ENCODE measurements at places on chromosomes 13 and 19. TPM values are rescaled to one million over a fixed set of nuclear protein-coding genes. Genes with fewer than 3 reads are reported as not detected.
A peak's percentile ranks its signal among the peaks of the same experiment; 100 is the strongest.

DNA sequence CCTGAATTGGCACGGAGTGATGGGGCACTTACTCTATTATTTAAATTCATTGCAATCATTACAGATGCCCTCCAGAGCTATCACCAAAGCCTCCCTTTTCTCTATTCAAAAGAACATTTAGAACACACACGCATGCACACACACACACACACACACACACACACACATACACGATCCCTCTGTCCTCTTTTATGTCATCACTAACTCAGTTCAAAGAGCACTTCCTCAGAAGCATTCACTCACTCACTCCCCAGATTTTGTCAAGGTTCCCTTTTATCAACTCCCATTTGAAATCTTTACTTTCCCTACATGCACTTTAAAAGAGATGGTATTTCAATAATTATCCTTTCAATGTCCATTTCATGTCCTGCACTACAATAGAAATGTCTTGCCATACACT lies 22.4 kb upstream of the IGFL4 start:
- no peak for DNase-seq

- no peak for DNase-seq
Observed at GRCh38 chr19:1340681-1341469, 42.8 kb upstream of the NDUFS7 start.

GRCh38 chr19:46515879-46516350 lies 20.2 kb upstream of the PNMA8B start:
- DNase-seq, result peak; percentile 17

DNA sequence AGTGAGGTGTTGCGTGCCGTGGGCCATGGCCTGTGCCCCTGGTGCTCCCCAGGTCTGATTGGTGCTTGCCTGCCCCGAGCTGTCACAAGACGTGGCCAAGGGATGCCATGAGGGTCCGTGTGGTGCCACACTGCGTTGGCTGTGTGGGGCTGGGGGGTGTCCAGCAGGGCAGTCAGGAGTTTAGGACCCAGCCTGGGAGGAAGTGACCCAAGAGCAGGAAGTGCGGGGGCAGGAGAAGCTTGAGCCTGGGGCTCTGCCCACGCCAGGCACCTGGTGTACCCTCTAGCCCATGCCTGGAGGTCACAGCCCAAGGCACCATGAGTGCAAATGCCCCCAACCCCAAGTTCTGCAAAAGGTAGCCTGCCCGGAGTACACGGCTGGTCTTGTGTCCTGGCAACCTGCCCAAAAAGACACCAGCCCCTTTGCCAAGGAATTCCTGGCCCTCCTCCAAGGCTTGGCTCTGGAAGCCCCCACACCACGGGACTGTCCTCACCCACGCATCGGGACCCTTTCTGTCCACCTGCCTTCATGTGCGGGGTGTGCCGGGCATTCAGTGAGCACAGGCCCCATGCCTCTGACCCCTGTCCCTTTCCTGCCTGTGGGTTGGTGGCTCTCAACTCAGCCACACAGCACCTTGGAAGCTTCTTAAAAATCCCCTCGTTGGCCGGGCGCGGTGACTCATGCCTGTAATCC lies 24.9 kb downstream of the MPND start:
- peak; percentile 56 for DNase-seq

- DNase-seq, result no peak
Observed at GRCh38 chr19:50341091-50341564, 12.0 kb upstream of the KCNC3 start.

DNA sequence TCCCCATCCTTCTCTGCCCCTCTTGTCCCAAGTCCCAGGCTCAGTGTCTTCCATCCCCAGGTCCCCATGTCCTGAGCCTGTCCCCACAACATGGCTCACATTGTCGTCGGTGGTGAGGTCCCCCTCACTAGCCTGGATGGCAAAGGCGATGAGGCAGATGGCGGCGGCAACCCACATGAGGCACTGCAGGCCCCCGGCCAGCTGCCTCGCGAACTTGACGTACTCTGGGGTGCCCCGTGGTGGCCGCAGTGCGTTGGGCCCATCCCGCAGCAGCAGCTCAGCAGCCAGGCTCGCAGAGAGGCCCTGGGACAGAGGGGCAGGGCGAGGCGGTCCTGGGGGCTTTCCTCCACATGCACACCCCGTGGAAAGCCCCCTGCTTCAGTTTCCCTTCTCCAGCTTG lies 1.1 kb downstream of the ATP4A start:
- no peak for DNase-seq

DNA sequence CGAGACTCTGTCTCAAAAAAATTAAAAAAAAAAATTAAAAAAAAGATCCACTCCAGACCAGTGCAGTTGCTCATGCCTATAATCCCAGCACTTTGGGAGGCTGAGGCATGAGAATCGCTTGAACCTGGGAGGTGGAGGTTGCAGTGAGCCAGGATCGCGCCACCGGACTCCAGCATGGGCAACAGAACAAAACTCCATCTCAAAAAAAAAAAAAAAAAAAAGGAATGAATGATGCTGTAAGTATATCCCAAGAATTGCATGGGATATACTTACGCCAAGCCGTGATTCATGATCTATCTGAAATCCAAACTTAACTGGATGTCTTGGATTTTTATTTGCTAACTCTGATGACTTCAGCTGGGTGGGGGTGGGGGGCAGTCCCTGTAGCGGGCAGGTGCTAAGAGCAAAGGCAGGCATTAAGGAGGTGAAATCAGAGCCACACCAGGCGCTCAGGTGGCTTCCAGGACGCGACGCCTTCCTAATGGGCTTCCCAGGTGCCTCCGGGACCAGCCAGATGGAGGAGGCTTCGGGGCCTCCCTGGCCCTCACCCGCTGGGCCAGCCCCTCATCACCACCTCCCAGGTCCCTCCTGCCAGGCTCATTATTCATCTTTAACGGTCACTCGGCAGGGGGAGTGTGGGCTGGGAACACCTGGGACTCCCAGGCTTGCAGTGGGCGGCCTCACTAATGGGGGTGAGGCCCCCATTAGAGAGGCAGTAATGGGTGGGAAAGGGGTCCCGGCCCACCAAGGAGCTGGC lies 11.4 kb upstream of the FUT5 start:
- DNase-seq, result no peak

DNA sequence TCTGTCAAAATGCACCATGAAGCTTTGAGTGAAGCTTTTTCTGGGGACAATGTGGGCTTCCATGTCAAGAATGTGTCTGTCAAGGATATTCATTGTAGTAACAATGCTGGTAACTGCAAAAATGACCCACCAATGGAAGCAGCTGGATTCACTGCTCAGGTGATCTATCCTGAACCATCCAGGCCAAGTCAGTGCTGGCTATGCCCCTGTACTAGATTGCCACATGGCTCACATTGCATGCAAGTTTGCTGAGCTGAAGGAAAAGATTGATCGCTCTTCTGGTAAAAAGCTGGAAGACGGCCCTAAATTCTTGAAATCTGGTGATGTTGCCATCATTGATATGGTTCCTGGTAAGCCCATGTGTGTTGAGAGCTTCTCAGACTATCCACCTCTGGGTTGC lies 12.7 kb downstream of the GPR42 start:
- DNase-seq, result no peak

DNA sequence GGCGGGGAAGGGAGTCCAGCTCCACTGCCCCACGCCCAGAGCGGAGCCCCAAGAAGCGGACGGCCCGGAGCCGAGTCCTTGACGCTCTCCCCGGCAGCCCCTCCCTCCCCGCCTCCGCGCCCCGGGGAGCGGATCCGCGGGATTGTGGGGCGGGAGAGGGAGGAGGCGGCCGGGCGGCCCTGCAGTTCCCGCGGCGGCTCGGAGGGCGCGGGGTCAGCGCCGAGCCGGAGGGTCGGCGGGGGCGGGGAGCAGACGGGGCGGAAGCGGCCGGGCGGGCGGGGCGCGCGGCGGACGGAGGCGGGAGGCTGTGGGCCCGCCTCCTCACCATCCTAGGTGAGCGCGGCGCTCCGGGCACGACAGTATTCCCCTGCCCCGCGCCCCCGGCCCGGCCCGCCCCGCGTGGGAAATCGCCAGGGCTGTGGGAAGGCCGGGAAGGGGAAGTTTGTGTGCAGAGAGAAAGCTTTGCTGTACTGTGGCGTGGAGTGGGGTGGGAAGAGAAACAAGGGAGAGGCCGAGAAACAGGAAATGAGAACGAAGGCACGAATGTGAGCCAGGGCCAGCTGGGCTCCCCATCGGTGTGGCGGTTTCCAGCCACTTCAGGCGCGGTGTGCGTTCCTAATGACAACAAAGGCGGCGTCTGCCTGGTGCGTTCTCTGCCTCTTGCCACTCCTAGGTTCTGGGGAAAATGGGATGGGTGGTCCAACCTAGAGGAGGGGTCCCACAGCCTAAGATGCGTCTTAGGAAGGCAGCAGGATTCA lies 1.3 kb upstream of the KLF12 start:
- DNase-seq, result peak; percentile 46

DNA sequence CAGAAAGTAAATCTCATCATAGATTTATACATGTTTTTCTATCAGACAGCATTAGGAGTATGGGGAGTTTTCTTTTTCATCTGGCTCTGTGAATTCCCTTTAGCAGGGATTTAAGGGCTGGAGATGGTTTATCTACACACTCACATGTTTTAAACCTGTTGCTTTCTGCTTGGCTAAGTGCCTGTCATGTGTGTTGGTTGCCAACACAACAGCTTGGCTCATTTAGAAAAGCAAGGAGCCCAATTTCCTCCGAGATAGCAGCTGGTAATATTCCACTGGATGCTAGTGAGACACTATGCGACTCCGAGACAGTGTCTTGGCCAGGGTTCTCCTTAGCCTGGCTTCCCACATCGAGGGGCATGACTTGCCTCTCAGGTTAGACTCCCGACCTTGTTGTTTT lies 83.3 kb downstream of the KLF5 start:
- DNase-seq, result no peak

GRCh38 chr13:58579468-58579867 lies 947.9 kb downstream of the PCDH17 start:
- DNase-seq, result no peak

- DNase-seq, result no peak
Observed at GRCh38 chr19:13693889-13694288, 70.4 kb upstream of the MRI1 start.

DNA sequence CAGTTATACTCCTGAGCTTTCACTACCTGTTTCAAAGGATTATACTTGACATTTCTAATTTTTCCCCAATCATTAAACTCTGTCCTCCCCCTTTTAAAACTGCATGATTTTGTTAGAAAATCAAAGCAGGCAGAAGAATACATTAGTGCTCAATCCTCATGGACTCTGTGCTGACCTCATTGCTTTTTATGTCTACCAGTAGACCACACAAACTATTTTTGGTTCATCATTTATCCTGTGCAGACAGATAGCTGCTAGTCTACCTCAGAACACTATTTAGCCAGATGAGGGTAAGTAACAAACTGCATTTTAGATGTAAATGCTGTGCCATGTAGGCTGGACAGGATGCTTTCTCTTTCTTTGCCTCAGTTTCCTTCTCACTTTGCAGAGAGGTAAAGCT lies 235.9 kb downstream of the DCT start:
- no peak for DNase-seq

DNA sequence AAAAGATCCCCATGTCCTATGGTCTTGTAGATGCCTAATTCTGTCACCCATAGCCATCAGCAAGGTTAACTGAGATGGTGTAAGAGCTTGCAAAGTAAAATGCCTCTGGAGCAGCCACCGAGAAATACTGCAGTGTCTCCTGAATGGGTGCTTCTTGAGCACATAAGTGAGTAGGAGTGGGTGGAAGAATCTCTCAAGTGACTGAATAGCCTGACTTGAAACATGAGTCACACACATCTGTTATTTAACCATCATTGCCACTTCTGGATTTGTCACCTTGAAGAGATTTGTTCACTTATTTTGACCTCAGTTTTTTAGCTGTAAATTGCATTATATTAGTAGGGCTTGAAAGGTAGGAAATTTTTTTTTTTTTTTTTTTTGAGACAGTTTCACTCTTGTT lies 2.3 kb downstream of the ZNF714 start:
- peak; percentile 50 for DNase-seq

- DNase-seq, result no peak
Observed at GRCh38 chr13:91879360-91879759, 480.9 kb downstream of the GPC5 start.

- no peak for DNase-seq
Observed at GRCh38 chr19:46475986-46476385, 4.6 kb upstream of the PNMA8A start.

DNA sequence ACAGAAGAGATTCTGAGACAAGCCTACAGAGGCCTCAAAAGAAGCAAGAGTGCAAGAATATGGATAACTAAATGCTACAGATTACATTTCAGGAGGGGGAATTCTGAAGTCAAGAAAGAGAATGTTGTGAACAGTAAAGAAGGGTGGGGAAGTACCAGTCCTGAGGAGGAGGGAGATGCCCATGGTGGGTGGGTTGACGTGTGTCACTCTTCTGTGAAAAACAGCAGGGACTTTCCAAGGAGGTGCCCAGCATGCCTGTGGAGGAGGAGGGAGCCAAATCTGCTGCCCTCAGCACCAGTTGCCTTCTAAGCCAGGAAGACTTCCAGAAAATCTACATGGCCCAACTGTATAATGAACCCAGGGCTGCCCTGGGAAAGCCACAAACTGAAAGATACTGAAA lies 87.7 kb downstream of the SGCG start:
- DNase-seq, result no peak

DNA sequence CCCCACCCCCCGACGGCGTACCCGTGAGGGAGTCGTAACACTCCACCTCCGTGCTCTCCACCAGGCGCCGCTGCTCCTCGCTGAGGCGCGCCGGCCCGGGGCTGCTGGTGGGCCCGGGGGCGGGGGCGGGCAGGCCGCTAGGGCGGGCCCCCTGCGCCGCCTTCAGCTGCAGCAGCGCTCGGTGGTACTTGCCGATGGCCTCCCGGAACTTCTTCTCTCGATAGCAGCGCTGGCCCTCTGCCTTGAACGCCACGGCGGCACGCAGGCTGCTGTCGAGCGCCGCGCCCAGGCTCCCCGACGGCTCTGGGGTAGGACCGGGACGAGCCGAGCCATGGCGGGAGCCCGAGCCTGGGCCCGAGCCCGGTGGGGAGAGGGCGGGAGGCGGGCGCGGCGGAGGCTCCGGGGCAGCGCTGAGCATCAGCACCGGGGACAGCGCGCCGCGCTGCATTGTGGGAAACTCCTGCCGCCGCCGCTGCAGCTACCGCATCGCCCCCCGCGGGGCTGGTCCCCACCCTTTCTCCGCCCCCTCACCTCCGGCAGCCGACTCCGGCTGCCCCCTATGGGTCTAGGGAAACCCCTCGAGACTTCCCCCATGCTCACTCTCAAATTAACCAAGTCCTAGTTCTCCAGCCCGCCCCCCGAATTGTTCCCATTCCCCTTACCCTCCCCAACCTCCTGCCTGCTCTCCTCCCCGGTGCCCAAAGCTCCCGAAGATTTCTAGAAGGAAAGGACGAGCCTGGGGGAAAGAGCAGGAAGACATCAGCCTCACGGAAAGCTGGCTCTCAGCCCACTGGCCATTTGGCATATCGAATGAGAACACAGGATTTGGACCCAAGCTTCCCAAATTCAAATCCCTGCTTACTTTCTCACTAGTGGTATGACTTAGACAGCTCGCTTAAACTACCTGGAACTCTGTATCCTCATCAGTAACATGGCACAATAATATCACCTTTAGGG lies at the start of gene TTC9B:
Gene TTC9B (minus strand): TSS at position 451 of the 957 bp plus-strand sequence. CDS start 3 bp downstream, at position 448.
- no peak for DNase-seq

GRCh38 chr13:109844396-109844795 lies 58.0 kb upstream of the IRS2 start:
- DNase-seq, result peak; percentile 20

GRCh38 chr13:78383071-78383484 lies 220.3 kb downstream of the POU4F1 start:
- no peak for DNase-seq

The CTU1 gene
- total RNA-seq, result 8.6 TPM

The FFAR3 gene
- not detected for total RNA-seq

The PCCA gene
- 20.0 TPM for total RNA-seq

The CASP14 gene
- not detected for total RNA-seq

The CGB2 gene
- total RNA-seq, result not detected

The ZNF625 gene
- total RNA-seq, result 14.5 TPM

The LAIR1 gene
- not detected for total RNA-seq

The UPK1A gene
- total RNA-seq, result 0.17 TPM

The NOP53 gene
- 20.2 TPM for total RNA-seq

The MEF2B gene
- total RNA-seq, result not detected

The MTUS2 gene
- not detected for total RNA-seq

The LMTK3 gene
- not detected for total RNA-seq

The RINL gene
- total RNA-seq, result 5.7 TPM

All from A172 (cell line).